ENCODE measurements at places on chromosomes 13 and 19. TPM values are rescaled to one million over a fixed set of nuclear protein-coding genes. Genes with fewer than 3 reads are reported as not detected.

The KASH5 gene
- total RNA-seq = not detected

- no peaks in the 10 kb centered on the region for H3K4me1 ChIP-seq
- no peak for DNase-seq
- no peaks in the 10 kb centered on the region for H3K27me3 ChIP-seq
- no peak overlapping the region for H3K4me3 ChIP-seq
Observed at GRCh38 chr13:113905942-113906341, 42.1 kb upstream of the GAS6 start.

- no peaks in the 10 kb centered on the region for H3K36me3 ChIP-seq
- no peak for DNase-seq
- H3K27me3 ChIP-seq = peaks cover 8% of the 10 kb centered on the region
- no peak overlapping the region for H3K27ac ChIP-seq
- no peak overlapping the region for H3K4me3 ChIP-seq
Observed at GRCh38 chr19:51324167-51324481, 12.7 kb downstream of the IGLON5 start.

- no peaks in the 10 kb centered on the region for H3K27me3 ChIP-seq
- peaks cover 4% of the 10 kb centered on the region for H3K4me1 ChIP-seq
- no peaks in the 10 kb centered on the region for H3K36me3 ChIP-seq
- no peak overlapping the region for H3K27ac ChIP-seq
Observed at GRCh38 chr19:33780746-33781145, 15.9 kb upstream of the KCTD15 start.

GRCh38 chr19:42466521-42467182 is 23.9 kb upstream of the CXCL17 start:
- no peak overlapping the region for H3K4me3 ChIP-seq
- no peaks in the 10 kb centered on the region for H3K36me3 ChIP-seq
- DNase-seq = no peak
- H3K4me1 ChIP-seq = peaks cover 48% of the 10 kb centered on the region

The FRY gene
- 1.4 TPM for total RNA-seq

DNA sequence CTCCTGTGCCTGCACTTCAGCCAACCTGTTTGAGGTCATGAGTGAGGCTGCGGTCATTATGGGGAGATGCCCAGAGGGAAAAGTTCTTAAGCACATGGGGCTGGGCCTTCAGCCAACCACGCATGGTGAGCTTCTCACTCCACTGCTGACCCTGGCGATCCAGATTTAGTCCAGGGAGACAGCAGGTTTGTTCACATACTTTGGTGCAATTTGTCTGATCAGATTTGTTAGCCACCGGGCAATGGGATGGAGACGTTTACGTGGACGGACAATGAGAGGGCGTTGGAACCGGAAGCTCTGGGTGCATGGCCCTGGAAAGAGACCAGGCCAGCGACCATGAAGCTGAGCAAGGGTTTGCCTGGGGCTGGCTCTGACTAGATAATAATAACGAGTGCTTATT is 56.2 kb downstream of the RGCC start:
- H3K4me1 ChIP-seq = no peaks in the 10 kb centered on the region
- no peaks in the 10 kb centered on the region for H3K27me3 ChIP-seq
- no peak overlapping the region for H3K4me3 ChIP-seq
- no peaks in the 10 kb centered on the region for H3K36me3 ChIP-seq

GRCh38 chr13:49652355-49653305 is 24.3 kb downstream of the ARL11 start:
- no peaks in the 10 kb centered on the region for H3K4me1 ChIP-seq
- DNase-seq = peak; percentile 26
- no peaks in the 10 kb centered on the region for H3K27me3 ChIP-seq
- no peak overlapping the region for H3K4me3 ChIP-seq
- no peak overlapping the region for H3K27ac ChIP-seq

- DNase-seq = peak; percentile 71
- H3K27me3 ChIP-seq = no peaks in the 10 kb centered on the region
- peaks cover 41% of the 10 kb centered on the region for H3K36me3 ChIP-seq
Observed at GRCh38 chr19:46784262-46785053, 3.9 kb downstream of the SLC1A5 start.

GRCh38 chr19:47499863-47500830 is 14.7 kb downstream of the NAPA start:
- no peak for DNase-seq
- no peaks in the 10 kb centered on the region for H3K27me3 ChIP-seq
- H3K4me1 ChIP-seq = no peaks in the 10 kb centered on the region
- no peaks in the 10 kb centered on the region for H3K36me3 ChIP-seq

The FOXO1 gene
- total RNA-seq = 12.2 TPM

DNA sequence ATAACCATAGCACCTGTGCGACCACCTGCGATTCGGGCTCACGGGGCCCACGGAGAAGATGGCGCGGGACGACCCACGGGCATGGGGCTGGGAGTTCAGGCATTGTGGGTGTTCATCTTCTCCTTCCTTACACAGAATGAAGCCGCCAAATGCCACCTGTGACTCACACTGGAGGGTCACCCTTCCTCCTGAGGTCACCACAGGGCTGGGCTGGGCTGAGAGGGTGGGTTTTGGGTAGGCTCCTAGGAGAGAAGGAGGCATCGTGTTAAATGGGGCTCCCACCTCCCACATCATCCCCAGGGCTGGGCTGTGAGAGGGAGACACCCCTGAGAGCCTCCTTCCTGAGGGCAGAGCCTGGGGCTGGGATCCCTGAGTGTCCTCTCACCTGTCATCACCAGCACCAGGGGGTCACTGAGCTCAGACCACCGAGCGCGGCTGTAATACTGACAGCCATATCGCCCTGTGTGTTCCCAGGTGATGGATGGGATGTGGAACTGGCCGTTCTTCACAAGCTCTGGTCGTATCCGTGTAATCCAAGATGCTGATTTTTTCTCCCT is 1.4 kb downstream of the LILRB2 start:
- DNase-seq = no peak
- no peak overlapping the region for H3K4me3 ChIP-seq
- H3K27me3 ChIP-seq = peaks cover 31% of the 10 kb centered on the region
- no peak overlapping the region for H3K27ac ChIP-seq

DNA sequence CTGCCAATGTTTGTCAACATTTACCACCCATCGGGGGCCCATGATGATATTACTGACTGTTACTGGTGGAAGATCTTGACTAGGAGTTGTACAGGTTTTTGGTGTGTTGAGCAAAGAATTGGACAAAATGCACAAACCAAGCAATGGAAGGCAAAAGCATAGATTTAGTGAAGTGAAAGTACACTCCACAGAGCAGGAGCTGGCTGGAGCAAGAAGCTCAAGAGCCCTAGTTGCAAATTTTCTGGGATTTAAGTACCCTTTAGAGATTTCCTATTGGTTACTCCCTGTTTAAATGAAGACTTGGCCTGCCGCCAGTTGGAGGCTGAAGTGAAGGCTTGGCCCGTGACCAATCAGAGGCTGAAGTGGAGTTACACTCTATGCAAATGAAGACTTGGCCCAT is 128.6 kb upstream of the KL start:
- H3K27me3 ChIP-seq = no peaks in the 10 kb centered on the region
- no peaks in the 10 kb centered on the region for H3K4me1 ChIP-seq
- H3K36me3 ChIP-seq = no peaks in the 10 kb centered on the region

The RNF113B gene
- not detected for total RNA-seq

- H3K4me3 ChIP-seq = no peak overlapping the region
- no peak for DNase-seq
- H3K27me3 ChIP-seq = no peaks in the 10 kb centered on the region
- no peaks in the 10 kb centered on the region for H3K4me1 ChIP-seq
- H3K27ac ChIP-seq = no peak overlapping the region
Observed at GRCh38 chr13:71714802-71715375, 152.1 kb downstream of the DACH1 start.

All from HCT116 (cell line).